Stomach (tissue), 19 donors: ENCODE measurements at places on chromosomes 3 and 15.
A peak's percentile ranks its signal among the peaks of the same experiment; 100 is the strongest.

GRCh38 chr3:108818404-108818803 lies 4.2 kb upstream of the TRAT1 start:
- no peak overlapping the region for H3K27ac ChIP-seq
- no peak overlapping the region for H3K4me3 ChIP-seq
- peak; percentile 58 for DNase-seq
- no peaks in the 10 kb centered on the region for H3K27me3 ChIP-seq

DNA sequence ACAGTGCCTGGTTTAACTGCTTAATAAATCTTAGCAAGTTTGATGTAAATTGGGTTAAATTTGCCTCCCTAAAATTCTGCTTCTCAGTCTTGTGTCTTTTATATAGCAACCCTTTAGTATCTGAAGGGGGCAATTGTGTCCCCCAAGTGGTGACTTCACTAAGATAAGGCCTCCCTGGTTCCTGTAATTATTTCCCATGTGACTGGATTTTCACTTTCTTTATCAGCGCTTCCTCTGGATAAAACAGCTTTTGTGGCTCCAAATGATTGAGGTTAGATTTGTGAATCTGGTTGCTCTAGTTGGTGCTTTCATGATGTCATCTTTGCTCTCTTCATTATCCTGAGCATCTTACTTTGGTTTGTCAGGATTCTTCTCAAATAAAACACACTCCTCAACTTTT lies 334.3 kb upstream of the CTDSPL start:
- no peak overlapping the region for H3K4me3 ChIP-seq
- peaks cover 8% of the 10 kb centered on the region for H3K4me1 ChIP-seq
- no peak overlapping the region for H3K27ac ChIP-seq
- no peaks in the 10 kb centered on the region for H3K36me3 ChIP-seq
- DNase-seq: no peak

DNA sequence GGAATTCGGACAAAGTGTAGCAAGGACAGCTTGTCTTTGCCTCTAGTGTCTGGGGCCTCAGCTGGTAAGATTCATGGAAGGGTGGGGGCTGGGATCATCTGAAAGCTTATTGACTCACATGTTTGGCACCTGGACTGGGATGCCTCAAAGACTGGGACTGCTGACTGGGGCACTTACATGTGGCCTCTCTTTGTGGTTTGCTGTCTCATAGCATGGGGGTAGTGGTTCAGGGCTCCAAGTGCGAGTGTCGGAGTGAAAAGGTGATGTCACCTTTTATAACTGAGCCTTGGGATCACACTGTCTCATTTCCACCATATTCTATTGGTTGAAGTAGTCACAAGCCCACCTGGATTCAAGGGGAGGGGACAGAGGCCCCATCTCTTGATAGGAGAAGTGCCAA lies 6.8 kb downstream of the MFSD1 start:
- no peaks in the 10 kb centered on the region for H3K27me3 ChIP-seq
- H3K27ac ChIP-seq: no peak overlapping the region
- peaks cover 77% of the 10 kb centered on the region for H3K36me3 ChIP-seq
- DNase-seq: no peak
- no peak overlapping the region for H3K4me3 ChIP-seq
- H3K4me1 ChIP-seq: no peaks in the 10 kb centered on the region

GRCh38 chr3:85576697-85577200 lies 618.0 kb downstream of the CADM2 start:
- DNase-seq: no peak
- H3K4me1 ChIP-seq: no peaks in the 10 kb centered on the region
- H3K4me3 ChIP-seq: no peak overlapping the region

DNA sequence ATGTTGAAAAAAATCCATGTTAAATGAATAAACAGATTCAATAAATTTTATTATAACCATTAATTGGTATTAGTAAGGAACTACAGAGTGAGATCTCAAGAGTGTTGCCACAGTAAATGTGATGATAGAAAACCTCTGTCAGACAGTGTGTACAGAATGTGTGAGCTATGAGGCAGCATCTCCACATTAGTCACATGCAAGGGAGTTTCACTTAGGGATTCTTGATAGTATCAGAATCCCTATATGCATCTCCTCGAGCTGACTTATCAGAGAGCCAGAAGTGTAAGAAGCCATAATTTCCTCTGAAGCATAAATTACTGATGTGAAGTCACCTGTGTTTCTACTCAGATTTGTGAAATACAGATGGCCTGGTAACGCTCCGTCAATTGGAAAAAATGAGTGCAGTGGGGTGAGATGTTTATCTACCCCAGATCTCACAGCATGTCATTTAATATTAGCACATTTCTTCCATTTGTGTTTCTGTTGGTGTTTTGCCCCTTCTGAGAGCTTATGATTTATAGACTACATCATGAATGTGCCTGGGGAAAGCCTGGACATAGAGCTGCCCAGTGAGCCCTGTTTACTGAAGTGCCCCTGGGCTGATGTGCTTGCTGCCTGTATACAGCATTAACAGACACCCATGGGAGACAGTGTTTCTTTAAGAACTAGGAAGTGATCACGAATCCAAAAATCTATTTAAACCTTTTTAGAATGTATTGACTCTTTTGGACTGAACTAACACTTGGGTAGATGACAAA lies 262.4 kb downstream of the CPNE4 start:
- H3K27me3 ChIP-seq: no peaks in the 10 kb centered on the region
- H3K36me3 ChIP-seq: no peaks in the 10 kb centered on the region
- DNase-seq: no peak
- no peak overlapping the region for H3K27ac ChIP-seq
- H3K4me3 ChIP-seq: no peak overlapping the region

DNA sequence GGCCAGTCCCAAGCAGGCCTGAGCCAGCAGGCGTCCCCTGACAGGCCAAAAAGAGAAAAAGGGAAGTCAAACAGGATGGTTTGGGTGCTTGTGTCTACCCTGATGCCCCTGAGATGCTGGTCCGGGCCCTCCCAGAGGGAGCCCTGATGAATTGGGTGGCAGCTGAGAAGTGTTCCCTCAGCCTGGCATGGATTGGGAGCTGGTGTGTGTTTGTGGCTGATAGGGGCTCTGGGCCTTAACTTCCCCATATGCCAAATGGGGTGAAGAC lies 1.4 kb downstream of the FBLN2 start:
- H3K27me3 ChIP-seq: no peaks in the 10 kb centered on the region
- H3K4me1 ChIP-seq: peaks cover 23% of the 10 kb centered on the region
- DNase-seq: no peak
- H3K4me3 ChIP-seq: peak overlapping the region; percentile 41
- H3K27ac ChIP-seq: peak overlapping the region; percentile 38
